Stimulated activated CD8-positive, alpha-beta memory T cell treated with anti-CD3 and anti-CD28 coated beads, Interleukin-7, amount 100 ng/mL, for 24 hours (primary cell): ENCODE measurements at places on chromosomes 1 and 21.

DNA sequence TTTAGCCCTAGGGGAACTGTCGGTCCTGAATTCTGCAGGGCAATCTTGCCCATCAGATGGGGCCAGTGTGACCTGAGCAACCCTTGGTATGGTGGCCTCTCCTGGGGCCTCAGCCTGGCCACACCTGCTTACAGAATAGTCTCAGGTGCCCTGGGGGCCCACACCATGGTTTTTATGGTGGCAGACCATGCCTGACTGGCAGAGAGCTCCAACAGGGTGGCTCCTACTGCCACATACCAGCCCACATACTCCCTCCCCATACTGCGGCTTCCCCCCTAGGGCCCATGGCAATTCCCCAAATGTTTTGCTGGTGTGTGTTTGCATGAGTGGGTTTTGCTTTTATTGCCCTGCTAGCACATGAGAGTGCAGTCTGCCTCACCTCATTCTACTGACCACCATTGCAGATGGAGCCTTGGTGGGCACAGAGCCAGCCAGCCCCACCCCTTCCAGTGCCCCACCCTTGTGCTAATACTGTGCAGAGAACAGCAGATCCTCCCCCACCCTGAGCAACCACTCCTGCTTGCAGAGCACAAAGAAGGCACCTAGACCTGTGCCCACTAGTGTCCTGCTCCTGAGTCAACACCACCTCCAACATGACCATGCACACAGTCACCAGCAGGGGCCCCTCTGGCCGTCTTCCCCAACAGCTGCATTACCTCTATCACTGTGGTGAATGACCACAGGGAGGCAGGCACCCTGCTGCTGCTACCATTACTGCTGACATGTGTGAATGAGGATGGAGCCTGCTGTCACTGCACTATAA, 86.8 kb downstream of the GDAP2 start:
- no peak for DNase-seq

GRCh38 chr1:90336552-90337324, 341.8 kb downstream of the ZNF326 start:
- DNase-seq = no peak

GRCh38 chr1:181936768-181937581, 124.5 kb downstream of the ZNF648 start:
- no peak for DNase-seq

DNA sequence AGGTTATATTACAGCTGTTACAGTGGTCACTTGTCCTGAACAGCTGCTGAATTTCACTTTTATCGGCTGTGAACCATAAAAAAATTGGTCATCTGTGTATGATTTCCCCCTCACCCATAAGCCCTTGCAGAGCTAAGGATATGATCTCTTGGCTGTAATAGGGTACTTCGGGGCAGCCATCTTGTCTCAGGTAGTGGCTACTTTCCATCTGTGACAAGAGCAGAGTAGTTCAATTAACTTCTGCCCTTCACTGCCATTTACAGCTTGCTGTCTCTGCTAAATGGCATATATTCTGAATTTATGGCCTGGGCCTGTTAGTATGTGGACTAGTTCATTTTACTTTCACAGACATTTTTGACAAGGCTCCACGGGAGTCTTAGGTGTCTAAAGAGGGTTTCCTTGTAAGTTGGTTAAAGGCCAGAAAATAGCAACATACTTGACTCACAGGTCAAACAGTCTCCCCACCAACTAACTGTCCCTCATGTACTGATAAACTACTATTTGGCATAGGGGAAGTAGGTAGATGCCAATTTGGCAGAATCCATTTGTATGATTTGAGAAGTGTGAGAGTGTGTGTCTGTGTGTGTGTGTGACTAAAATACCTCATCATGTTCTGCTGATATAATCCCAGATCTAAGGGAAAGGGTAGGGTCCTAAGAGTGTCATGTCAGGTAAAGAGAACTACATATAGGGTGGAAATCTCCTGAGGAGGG, 151.6 kb downstream of the KCTD3 start:
- DNase-seq = no peak

DNA sequence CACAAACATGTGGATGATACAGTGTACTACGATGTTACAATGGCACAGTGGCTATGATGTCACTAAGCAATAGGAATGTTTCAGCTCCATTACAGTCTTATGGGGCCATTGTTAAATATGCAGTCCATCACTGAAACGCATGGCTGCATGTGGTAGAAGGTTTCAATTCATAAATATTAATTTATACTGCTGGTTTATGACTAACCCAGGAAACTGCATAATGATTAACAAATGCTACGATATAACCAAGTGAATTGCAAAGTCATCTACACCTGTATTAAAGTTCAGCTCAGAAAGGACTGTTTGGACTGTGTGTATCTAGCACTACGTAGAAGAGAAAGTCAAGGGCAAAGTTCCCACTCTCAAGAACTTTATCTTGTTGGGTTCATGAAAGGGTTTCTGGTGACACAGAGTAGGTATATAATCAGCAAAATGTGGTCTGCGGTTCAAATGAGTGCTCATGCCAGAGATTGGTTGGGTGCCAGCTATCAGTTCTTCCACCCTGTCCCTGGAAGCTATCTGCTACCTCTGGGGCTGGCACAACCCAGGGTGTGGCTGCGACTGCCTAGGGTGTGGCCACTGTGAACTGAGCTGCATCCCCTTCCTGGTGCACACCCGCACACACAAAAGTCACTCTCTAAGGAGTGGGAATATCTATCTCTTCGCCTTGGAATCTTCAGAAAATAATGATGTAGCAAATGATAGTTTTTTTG, 14.8 kb downstream of the MGST3 start:
- DNase-seq = no peak
